MG63 (cell line): ENCODE measurements at places on chromosomes 3 and 15. TPM values are rescaled to one million over a fixed set of nuclear protein-coding genes. Genes with fewer than 3 reads are reported as not detected.

Gene PIGZ
- total RNA-seq: 3.0 TPM in 1 of 2 replicates, not detected in the other

Gene CCR3
- not detected in 2 replicates for total RNA-seq

Gene LCTL
- 0.43 TPM in 1 of 2 replicates, not detected in the other for total RNA-seq

Gene RTP1
- not detected in 2 replicates for total RNA-seq

Gene PLA2G4E
- not detected in 2 replicates for total RNA-seq

Gene ATP6V1A
- 54.5 and 79.5 TPM in 2 replicates for total RNA-seq

Gene SLC22A14
- 0.69 TPM in 1 of 2 replicates, not detected in the other for total RNA-seq

Gene CCDC13
- 0.59 and 10.2 TPM in 2 replicates for total RNA-seq

Gene HGD
- total RNA-seq: not detected in 2 replicates

Gene BMF
- total RNA-seq: 0.20 TPM in 1 of 2 replicates, not detected in the other

DNA sequence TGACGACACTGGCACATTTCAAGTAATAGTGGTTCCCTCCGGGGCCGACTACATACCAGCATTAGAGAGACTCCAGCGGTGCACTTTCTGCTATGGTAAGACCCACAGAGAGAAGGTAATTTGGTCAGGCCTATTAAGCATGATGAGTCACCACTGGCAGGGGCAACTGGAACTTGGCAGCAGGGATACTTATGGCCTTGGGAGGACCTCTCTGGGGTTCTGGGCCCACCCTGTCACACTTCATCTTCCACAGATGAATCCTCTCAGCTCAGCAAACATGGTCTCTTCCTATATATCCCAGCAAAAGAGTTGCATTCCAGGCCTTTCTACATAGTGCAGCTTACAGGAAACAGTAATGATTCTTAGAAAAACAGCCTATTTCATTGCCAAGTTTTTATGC is 88.0 kb downstream of the PIK3R4 start:
- peak; percentile 88 for DNase-seq

DNA sequence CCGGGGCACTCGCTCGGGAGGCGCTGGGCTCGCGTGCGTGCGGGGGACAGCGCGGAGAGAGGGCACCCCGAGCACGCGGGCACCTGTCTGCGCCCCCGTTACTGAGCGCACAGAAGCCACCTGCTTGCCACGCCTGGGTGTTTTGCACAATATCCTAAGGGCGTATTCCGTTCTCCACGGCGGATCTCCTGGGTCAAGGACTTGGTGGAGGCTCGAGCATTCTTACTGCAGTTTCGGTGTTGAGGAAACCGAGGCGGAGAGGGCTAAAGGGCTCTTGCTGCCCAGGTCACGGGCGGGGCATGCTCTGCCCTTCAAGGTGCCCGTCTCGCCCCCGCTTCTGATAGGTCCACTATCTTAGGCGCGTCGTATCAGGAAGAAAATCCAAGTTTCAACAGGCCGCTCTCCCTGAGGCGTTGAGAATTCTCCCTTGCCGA is 526 bp downstream of the GPD1L start:
- DNase-seq: no peak

- peak; percentile 49 for DNase-seq
These were observed 44.0 kb downstream of the BFSP2 start for GRCh38 chr3:133443649-133444422.

GRCh38 chr3:175716446-175716845 is 857.3 kb downstream of the NAALADL2 start:
- DNase-seq: peak; percentile 10

DNA sequence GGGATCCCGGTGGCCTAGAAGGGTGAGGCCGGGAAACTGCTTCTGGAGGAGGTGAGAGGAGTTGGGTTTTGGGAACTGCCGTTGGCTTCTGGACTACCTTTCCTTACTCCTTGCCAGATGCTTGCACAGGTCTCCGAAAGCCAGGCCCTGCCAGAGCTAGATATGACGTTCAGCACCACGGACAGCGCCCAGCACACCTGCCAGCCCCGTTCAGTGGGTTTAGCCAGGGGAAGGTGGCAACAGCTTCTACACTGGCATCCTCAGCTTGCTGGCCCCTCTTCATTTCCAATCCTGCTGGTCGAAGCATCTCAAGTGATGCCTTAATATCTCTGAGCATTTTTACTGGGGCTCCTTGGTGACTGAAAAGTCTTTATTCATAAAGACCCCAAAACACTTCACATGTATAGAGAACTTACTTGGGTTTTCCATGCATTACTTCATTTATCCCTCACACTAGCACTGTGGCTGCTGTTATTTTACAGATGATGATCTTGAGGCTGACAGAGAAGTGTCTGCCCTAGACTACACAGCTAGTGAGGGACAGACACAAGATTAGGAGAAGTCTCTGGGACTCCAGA is 21.9 kb downstream of the HCN4 start:
- DNase-seq: peak; percentile 22

DNA sequence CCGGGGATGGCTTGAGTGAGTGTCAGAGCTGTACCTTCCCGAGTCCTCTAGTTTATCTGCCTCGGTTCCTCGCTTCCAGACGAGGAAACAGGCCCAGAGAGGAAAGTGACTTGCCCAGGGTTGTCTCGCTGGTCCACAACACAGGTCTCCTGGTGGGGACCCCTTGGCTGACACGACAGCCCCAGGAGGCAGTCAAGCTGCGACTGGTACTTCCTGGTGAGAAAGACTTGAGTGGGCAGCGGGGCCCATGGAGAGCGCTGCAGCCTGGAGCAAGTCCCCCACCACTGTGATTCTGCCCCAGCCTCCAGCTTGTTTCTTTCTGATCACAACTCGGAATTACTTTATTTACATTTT is 600 bp upstream of the CHRNA5 start:
- no peak for DNase-seq

DNA sequence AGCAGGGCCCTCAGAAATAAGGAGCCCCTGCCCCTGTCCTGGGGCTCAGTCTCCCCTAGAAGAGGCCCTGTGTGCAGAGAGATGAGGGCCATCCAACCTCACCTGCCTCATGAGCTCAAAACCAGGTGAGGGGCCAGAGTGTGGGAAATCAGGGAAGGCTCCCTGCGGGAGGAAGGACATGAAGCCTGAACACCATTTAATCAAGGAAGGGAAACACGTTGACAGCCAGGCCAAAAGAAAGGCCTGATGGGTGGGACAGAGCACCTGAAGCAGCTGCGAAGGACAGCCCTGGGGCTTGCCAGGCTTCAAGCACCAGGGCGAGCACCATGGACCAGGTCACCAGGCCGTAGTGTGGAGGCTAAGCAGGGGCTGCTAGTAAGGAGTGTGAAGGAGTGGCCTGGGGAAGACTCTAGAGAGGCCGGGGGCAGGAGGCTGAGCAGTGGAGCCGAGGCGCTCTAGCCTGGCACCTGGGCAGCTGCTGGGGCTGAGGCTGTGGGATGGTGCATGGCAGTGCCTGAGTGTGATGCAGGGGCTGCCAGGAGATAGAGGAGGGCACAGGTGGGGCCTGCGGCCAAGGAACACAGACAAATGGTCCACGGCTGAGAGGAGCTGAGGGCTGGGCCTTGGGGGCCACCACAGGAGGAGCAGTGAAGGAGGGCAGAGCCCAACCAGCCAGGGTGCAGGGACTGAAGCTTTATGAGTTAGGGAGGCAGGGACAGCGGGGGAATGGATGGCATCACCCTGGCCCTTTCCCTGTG is 16.1 kb downstream of the ACAA1 start:
- DNase-seq: no peak

DNA sequence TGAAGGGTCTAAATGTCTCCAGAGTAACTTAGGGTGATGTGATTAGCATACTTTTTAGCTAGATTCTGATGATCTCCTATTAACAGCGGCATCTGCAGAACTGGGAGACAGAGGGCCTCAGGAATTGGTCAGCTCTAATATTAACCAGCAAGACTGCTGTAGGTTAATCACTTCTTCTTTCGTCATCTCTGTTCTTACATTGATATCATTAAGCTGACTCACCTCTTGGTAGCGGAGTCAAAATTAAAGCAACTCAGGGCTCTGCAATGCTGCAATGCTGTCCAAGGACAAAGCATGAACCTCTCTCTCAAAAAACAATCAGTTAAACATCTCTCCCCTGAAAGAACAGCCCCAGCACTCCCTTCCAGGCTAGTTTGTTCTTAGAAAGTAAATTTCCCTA is 57.5 kb upstream of the TRA2B start:
- peak; percentile 49 for DNase-seq

DNA sequence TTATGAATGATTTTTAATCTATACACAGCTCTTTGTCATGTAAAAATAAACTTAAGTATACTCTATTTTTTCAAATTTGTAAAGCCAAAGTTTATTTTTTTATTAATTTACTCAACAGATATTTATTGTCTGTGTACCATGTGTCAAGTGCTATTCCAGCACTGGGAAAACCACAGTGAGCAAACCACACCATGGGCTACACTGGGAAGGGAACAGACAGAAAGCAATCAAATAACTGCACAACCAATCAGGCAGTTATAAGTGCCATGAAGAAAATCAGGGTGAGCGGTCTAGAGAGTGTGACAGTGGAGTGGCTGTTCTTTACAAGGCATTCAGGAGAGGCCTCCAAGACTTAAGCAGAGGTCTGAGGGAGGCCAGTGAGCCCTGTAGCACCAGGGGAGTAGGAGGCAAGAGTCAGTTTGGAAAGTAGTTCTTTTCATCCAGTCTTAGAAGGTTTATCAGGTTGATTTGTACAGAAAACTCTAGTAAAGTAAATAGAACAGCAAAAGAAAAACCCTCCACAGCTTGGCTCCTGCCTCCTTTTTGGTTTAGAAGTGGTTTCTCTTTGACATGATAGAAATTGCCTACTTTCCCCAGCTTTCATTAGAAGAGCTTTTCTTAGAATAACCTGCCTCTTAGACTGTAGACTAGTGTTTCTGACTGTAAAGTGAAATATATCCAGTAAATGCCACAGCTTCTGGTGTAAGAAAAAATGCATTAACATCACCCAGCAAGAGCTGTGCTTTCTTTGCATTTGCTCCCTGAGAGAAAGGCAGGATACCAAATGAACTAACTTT is 13.7 kb downstream of the EIF2AK4 start:
- DNase-seq: no peak

DNA sequence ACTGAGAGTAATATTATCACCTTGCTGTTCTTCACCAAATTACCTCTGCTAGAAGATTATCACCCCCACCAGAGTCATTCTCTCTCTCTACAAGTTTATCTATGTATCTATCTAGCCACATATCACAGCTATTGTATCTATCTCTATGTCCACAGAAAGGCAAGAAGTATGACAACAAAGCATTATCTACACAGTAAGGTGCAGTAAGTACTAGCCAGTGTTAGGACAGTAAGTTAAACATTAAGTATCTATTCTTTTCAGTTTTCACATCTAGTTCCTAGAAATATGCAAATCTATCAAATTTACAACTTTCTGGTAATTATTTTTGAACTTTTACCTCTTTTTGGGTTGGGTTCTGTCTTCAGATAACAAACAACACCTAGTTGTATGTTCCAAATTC is 26.5 kb upstream of the XXYLT1 start:
- no peak for DNase-seq

DNA sequence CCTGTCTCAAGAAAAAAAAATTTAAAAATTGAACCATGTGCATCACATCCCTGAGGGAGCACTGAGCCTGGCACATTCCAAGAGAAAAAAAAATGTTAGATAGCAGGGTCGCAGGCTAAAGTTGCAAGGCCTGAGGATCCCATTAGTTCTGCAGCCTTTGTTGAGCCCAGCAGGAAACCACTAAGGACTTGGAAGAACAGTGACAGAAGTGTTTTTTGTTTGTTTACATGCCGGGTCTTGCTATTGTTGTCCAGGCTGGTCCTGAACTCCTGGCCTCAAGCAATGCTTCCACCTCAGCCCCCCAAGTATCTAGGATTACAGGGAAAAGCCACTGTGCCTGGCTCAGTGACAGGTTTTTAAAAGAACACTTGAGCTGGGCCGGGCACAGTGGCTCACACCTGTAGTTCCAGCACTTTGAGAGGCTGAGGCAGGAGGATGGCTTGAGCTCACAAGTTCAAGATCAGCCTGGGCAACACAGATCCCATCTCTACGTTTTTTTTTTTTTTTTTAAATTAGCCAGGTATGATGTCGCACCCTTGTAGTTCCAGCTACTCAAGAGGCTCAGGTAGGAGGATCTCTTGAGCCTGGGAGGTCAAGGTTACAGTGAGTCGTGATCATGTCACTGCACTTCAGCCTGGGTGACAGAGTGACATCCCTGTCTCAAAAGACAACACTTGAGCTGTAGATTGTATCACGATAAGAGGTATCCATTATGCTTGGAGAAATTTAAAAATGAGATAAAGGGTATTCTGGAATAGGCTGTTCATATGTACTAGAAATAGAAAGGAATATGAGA is 15.2 kb downstream of the CHAC1 start:
- no peak for DNase-seq

DNA sequence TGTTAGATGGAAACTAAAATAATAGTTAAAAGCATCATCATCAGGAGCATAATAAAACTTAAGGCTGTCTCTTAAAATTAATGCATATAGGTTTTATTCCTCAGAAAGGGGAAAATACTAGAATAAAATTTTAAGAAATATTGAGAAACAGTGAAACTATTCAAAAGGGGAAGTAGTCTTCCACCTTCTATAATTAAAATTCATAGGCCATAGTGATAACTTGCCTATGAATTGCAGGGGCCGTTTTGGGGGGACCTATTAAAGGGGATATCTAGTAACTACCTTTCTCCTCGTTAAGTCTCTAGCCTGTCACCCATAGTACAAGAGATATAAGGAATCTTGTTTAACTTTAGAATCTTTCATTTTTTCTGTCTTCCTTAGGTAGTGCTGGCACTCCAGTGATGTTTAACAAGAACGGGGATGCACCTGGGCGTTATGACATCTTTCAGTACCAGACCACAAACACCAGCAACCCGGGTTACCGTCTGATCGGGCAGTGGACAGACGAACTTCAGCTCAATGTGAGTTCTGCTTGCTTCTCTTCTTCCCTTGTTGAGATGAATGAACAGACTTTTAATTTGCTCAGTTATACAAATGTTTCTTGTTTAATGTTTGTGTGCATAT is 600.4 kb downstream of the GRM7 start:
- no peak for DNase-seq

- DNase-seq: peak; percentile 33
These were observed 38.0 kb downstream of the ARRDC4 start for GRCh38 chr15:97998307-97999071.

DNA sequence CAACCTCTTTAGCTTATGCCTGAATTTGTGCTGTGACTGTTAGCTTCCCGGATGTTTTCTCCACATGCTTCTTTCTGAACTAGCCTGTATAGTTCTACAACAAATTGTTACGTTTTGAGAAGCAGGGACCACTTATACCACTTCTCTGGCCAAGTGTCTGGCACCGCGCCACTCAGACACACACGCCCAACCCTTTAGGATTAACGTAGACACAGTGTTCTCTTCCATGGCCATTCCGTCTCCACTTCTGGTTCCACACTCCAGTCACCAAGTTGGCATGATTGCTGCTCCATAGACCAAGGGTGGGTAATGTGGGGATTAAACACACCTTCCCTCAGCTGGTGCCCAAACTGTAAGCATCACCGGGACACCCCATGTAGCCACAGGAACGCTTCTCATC is 755 bp upstream of the TMEM108 start:
- DNase-seq: no peak

GRCh38 chr3:174862666-174863065 is 3.5 kb downstream of the NAALADL2 start:
- no peak for DNase-seq

- no peak for DNase-seq
These were observed 43.0 kb upstream of the MYRIP start for GRCh38 chr3:39766433-39766832.

- no peak for DNase-seq
These were observed 1.6 kb downstream of the C15orf39 start for GRCh38 chr15:75203017-75203907.

- DNase-seq: no peak
These were observed 20.7 kb upstream of the POC1A start for GRCh38 chr3:52174896-52175295.
